ENCODE measurements at places on chromosomes 13 and 19.

DNA sequence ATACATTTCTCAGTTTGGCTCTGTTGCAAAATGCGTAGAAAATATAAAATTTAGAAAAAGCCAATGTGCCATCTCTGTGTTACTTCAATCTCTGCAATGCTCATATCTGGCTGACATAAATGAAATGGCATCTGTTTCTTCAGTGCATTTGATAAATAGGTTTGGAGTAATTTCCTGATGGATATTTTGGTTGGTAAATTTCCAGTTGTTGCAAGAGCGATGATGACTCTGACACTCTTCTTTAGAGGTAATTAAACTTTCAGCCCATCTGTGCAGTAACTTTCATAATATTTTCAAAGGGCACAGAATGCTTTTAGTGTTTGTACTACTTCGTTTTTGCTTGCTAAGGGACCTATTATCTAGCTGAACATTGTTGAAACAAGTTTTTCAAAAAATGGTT is 1286.4 kb downstream of the PCDH9 start:
- no peak for DNase-seq

DNA sequence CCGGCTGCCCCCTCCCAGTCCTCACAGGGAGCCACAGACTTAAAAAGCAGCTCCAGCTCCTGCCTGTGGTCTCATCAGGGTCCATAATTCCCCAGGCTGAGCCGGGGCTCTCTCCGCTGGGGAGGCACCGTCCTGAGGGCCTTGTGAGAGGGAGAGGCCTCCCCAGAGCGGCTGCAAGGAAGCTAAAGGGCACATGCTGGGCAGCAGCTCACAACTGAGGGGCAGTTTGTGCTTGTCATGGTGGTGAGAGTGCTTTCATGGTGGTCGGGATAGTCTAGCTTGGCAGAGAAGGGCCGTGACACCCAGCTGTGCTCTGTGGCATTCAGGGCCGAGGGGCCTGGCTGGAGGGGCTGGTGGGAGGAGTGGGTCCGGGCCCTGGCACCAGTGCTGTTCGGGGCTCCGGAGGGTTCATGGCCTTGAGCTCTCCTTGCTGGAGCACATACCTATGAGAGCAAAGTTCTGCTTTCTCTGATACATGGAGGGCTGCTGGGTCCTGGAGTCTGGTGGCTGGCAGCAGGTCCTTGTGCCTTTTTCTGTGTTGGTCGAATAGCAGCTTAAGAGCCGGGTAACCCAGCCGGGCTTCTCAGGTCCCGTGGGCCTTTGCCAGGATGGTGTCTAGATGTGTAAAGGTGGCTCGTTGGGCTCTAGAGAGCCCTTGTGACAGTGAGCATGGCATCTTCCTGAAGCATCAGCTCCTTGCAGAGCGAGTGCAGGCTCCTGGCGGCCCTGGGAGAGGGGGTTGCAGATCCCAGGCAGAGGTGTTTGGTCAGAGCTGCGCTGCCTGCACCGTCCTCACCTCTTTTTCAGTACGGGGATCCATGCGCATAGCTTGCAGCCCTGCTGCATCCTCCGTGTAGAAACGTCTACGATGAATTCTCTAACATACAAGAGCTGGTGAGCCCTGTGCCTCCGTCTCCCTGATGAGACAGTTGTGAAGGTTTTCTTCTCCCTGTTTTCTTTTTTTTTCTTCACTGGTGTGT is 8.8 kb downstream of the UPF1 start:
- DNase-seq, result no peak

- no peak for DNase-seq
These were observed 25.2 kb downstream of the CRTC1 start for GRCh38 chr19:18708452-18709231.

DNA sequence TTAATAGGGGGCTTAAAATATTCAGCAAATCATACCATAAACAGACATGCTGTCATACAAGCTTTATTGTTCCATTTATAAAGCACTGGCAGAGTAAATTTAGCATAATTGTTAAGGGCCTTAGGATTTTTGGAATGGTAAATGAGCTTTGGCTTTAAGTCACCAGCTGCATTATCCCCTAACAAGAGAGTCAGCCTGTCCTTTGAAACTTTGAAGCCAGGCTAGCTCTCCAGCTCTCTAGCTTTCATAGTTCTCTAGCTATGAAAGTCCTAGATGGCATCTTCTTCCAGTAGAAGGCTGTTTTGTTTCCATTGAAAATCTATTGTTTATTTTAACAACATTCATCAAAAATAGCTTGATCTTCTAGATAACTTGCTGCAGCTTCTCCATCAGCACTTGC is 420.8 kb upstream of the GPC6 start:
- DNase-seq, result no peak

DNA sequence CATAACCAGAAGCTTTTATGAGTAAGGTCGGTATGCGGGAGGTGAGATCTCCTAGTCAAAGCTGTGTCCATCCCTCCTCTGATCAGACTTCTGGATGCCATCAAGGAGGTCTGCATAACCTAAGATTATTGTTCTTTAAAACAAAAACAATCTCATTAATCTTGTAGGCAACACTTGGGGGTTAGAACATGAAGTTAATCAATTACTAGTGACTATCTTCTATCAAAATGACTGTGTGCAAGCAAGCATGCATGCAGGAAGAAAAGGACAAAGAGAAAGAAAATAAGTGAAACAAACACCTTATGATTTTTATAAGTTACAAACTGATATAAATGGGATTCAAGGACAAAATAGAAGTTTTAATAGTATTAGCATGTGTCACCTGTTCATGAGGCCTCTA is 2435.9 kb upstream of the PCDH20 start:
- DNase-seq, result no peak

- no peak for DNase-seq
These were observed 361.5 kb downstream of the OXGR1 start for GRCh38 chr13:96632536-96633320.

DNA sequence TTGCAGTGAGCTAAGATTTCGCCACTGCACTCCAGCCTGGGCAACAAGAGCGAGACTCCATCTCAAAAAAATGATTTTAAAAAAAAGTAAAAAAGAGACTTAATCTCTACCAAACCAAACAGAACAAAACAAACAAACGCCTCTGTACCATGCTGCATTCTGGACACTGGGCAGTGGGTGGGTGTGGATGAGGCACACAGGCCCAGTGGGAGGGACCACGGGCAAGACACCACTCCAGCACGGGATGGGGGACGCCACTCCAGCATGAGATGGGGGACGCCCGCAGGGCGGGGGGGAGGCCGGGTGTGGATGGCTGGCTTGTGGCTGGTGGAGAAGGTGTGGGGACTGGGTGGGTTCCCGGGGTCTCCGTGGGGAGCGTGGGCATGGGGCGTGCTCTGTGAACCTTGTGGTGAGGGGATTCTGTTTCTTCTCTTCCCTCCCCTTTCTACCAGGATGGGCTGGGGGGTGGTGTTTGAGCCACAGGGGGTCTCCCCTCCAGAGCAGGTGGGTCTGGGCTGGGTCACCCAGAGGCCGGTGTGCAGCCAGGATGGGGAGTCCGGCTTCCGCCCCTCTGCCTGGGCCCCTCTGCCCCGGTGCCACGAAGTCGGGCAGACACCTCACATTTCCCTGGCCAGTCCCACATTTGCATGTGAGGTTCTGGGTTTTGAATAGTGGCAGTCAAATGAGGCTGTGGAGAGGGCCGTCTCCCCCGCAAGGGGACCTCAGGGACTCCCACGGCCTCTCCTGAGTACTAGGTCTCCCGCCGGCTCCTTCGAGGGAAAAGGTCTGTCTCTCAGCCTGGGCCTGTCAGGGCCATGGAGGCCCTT is 23.9 kb upstream of the MATK start:
- no peak for DNase-seq

DNA sequence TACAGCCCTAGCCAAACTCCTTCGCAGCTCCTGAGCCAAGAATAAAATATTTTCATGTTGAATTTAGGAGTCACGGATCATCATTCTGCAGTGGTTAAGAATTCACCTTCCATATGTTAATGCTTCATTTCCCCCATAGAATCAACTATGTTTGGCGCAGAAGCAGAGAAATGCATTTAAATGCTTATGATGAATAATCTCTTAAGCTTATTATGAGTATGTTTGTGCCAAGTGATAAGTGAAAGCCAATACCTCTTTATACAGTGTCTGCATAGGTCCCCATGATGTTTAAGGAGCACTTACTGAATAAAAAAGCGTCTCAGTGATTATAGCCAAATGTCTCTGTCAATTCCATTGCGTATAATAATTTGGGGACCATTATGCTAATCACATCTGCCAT is 32.7 kb upstream of the POMP start:
- DNase-seq, result no peak

DNA sequence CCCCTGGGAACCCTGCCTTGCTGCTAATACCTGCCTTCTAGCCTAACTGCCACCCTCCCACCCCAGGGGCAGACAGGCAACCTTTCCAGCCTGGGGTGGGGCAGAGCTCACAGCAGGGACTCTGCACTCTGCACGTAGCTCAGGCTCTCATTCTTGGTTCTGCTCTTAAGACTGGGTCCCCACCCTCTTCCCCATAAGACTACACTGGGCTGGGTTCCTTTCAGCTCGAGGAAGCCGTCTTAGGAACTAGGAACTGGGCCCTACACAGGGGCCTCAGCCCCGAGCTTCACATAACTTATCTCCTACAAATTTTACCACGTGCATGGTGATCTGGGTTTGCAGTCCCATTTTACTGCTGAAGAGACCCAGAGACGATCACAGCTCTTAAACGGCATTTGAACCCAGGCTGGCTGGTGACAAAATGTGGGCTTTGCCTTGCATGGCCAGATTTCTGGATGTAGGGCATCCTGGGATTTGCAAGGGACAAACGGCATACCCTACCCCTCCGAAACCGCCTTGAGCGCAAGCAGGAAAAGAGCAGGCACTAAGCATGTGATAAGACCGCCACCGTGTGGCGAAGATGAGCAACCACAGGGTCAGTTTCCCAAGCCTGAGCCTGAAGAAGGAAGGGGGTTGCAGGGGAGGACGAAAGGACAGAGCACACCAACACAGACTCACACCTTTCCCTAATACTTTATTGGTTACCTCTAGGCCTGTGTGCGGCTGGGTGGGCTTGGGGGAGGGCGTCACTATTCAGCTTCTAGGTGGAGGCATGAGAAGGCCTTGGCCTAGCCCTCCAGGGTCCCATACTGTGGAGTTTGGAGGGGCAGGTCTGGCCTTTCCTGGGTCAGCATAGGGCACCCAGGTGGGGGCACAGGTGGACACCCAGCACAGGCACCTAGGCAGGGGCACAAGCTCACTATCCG is 5.1 kb downstream of the JUNB start:
- peak; percentile 71 for DNase-seq

DNA sequence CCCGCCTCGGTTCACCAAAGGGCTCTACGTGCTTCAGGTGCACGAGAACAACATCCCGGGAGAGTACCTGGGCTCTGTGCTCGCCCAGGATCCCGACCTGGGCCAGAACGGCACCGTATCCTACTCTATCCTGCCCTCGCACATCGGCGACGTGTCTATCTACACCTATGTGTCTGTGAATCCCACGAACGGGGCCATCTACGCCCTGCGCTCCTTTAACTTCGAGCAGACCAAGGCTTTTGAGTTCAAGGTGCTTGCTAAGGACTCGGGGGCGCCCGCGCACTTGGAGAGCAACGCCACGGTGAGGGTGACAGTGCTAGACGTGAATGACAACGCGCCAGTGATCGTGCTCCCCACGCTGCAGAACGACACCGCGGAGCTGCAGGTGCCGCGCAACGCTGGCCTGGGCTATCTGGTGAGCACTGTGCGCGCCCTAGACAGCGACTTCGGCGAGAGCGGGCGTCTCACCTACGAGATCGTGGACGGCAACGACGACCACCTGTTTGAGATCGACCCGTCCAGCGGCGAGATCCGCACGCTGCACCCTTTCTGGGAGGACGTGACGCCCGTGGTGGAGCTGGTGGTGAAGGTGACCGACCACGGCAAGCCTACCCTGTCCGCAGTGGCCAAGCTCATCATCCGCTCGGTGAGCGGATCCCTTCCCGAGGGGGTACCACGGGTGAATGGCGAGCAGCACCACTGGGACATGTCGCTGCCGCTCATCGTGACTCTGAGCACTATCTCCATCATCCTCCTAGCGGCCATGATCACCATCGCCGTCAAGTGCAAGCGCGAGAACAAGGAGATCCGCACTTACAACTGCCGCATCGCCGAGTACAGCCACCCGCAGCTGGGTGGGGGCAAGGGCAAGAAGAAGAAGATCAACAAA is 2.6 kb downstream of the PCDH17 start:
- DNase-seq, result no peak

Measured in GDM1 (cell line).